ENCODE measurements at places on chromosomes 6 and 20.

DNA sequence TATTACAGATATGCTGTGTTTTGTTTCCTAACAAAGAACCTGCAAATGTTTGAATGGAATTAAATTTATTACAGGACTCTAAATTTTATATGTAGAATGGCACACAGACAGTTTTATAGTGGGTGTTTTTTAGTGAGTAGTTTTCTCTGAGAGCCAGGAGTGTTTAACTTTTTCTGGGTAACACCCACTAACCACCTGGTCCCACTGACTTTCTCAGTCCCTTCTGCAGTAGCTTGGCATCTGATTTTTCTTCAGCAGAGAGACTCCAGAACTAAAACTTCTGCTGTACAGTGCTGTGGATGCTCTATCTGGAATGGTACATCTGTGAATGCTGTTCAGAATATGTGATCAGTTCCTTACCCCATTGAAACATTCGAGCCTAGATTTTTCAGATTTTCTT lies 6.3 kb downstream of the YWHAB start:
- DNase-seq = no peak

- DNase-seq = no peak
Measured at GRCh38 chr20:768426-768978, at the start of gene SLC52A3. SLC52A3 (minus strand) TSS chr20:768500; CDS start chr20:765774, 2,726 bp downstream.

DNA sequence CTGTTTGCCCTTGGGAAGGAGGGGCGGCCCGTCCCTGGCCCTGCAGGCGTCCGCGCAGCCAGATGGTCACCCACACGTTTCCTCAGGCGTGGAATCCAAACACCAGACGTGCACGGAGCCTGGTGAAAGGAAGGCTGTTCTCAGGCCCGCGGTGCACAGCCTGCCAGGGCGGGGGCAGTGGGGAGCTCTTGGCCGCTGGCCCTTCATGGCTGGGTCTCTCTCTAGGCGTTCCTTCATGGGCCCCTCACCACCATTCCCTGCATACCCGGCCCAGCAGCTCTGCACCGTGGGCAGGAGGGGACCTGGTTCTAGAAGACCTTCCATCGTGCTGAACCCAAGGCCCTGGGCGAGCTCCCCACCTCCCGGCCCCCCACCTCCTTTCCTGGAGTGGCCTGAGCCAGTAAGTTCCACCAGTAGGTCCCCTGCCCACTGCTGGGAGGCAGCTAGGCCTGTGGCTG lies 30.4 kb upstream of the SMOC2 start:
- no peak for DNase-seq

GRCh38 chr6:29999416-29999815 lies 57.1 kb downstream of the HLA-A start:
- DNase-seq = no peak

DNA sequence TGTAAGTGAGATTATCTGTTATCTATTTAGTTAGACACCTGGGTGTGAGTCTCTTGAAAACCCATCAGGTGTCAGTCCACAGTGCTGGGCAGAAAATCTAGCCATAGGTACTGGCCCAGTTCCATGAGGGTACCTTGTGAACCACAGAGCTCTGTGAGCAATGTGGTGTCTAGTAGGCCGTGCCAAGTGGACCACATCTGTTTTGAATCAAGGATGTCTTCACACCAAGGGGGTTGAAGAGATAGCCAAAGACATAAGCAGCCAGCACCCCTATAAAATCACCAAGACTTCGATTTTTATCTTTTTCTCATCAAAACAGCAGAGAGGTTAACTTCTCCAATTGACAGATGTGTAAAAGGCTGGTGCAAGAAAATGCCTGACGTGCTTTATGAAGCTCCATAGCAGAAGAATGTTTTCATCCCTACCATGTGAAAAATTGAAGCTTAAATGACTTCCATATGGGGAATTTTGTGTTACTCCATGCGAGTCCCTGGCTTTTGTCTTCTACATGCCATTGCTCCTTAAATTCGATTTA lies 368.7 kb downstream of the HAO1 start:
- DNase-seq = peak; percentile 13

DNA sequence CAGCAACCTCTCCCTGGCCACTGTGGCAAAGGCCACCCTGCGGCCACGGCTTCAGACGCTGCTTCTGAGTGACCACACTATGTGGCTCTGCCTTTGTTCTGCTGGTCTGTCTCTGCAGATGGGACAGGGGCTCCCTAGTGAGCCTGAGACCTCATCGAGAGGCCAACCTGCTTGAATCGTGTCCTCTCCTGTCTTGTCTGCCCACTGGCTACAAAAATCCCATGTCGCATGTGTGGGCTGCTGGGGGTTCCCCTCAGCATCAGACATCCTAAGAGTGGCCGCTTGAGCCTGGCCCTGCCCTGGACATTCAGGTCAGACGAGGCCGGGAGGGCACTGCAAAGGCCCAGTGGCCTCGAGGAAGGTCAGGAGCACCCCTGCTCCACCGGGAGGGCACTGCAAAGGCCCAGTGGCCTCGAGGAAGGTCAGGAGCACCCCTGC lies 222.9 kb downstream of the DLL1 start:
- DNase-seq = no peak

- peak; percentile 72 for DNase-seq
Measured at GRCh38 chr6:150667977-150668716, 68.5 kb downstream of the PLEKHG1 start.

- peak; percentile 6 for DNase-seq
Measured at GRCh38 chr6:71977884-71978283, 91.5 kb downstream of the RIMS1 start.

DNA sequence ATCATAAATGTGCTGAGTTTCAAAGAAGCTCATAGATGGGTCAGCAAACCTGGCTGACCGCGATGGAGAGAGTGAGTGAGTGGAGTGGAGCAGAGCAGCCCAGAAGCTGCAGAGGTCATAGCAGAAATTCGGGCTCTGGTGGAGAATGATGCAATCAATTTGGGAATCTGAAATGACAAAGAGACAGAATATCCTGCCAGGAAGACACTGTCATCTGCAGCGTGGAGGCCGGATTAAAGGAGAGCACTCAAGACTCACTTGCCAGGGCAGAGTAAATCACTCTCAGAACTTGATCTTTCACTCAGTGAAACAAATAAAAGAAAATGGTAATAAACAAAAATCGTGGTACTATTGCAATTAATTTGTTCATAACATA lies 109.6 kb upstream of the RREB1 start:
- peak; percentile 54 for DNase-seq

GRCh38 chr6:40394381-40394780 lies 192.8 kb downstream of the LRFN2 start:
- DNase-seq = no peak
